ENCODE measurements at places on chromosomes 12 and 14.

- no peak for DNase-seq
These were observed 85.2 kb upstream of the ZFP36L1 start for GRCh38 chr14:68877993-68878575.

- no peak for DNase-seq
These were observed 505 bp downstream of the HELB start for GRCh38 chr12:66302827-66303169.

DNA sequence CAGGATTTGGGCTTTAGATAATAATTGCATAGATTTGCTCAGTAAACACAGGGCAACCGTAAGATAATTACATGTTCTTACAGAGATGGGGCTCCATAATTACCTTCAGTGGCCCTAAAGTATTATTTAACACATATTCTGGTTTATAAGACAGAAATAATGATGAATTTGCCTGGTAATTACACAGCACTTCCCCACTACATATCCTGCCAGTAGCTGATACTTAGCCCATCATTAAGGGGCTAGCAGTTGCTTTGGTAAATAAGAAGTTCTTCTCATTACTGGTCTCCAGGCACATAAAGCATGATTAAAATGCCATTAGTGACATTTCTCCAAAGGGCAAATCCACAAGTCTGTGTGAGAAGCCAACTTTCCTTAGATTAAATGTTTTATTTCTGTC, 158.7 kb downstream of the NUAK1 start:
- no peak for DNase-seq

- DNase-seq, result no peak
These were observed 221.0 kb downstream of the PTPRO start for GRCh38 chr12:15543347-15543746.

DNA sequence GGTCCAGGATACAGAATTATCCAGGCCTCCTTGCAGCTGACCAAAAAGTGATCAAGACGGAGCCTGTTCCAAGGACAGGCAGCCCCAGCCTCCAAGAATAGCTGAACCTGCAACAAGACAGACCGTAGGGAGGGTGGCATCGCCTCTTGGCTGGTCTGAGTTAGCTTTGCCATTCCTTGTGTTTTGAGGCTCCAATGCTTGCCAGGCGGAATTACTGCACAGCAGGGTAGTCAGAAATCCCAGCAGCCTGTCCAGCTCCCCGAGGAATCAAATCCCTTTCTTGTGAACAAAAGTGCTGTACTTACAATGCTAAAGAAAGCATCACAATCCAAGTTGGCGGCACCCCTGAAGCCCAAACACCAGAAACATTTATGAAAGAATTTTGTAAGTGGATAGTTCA, 246.9 kb downstream of the TMEM132C start:
- DNase-seq, result no peak

- DNase-seq, result no peak
These were observed 130.5 kb downstream of the TMTC1 start for GRCh38 chr12:29653286-29653685.

GRCh38 chr14:23142826-23143225, 23.8 kb upstream of the CEBPE start:
- DNase-seq, result no peak

DNA sequence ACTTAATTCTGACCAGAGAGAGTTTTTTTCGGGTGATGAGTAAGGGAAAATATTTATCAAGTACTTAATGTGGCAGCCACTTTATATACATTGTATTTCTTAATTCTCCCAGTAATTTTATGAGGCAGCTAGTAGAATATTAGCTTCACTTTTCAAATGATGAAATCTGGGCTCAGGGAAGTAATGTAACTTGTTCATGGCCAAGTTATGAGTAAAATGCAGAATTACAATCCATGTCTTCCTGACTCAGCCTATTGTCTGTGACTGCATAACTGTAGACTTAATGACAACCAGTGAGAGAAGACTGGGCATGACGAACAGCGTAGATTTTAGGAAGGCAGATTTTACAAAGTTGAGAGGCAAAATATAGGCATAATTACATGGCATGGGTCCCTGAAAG, 106.7 kb upstream of the MIS18BP1 start:
- no peak for DNase-seq

DNA sequence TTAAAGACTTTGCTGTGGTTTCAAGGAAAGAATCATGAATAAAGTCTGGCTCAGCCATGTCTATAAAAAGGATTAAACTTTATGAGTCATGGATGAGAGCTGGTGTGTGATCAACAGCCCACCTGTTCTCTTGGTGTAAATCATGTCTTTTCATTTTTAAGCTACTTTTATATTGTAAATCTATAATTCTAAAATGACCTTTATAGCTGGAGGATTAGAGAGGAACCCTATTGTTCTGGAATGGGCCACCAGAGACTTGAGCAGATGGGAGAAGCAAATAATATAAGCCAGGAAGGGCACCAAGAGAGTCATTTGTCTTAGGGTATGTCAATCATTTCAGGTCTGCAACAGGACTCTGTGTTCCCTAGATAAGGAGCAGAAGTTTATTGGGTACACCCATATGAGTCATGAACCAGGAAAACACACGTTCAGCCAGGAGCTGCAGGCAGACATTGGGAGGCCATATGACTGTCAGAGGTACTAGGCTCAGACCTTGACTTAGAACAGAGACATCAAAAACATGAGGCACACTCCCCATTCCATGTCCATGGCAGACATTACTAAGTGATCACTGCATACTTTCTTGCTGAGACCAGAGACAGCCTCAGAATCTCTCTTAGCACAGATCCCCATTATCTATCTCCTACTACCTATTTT, 49.3 kb downstream of the NDUFA12 start:
- no peak for DNase-seq

DNA sequence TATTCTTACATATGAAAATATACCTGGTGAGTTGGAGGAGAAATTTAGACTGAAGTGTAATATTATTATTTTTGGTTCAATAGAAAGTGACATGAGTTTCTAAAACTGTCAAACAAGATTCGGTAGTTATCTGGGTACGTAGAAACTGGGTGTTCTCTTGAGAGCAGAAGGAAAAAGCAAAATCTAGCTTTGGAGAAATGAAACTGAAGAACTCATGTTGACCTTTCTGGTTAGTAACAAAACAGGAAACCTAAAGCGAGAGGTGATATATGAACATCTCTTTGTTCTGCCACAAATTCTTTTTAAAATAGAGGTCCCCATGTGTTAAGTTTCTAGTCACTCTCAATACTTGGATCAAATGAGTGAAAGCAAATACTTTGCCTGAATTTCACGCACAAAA, 401.7 kb downstream of the TRHDE start:
- DNase-seq, result no peak

DNA sequence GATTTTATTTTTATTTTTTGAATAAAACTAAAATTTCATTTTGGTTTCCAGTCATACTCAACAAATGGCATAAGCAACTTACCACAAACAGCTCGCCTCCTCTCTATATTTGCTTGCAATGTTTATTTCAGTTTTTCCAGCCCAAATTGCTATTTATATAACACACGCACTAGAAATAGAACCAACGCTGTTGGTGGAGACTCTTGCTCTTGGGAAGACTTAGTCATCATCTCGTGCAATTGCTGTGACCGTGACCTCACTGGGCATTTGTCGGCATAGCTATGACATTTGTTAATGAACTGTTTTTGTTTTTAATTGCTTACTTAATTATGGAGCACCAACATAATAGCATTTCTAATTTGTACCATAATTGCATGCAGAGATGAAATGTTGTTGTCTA, 153.1 kb upstream of the OTX2 start:
- DNase-seq, result no peak

DNA sequence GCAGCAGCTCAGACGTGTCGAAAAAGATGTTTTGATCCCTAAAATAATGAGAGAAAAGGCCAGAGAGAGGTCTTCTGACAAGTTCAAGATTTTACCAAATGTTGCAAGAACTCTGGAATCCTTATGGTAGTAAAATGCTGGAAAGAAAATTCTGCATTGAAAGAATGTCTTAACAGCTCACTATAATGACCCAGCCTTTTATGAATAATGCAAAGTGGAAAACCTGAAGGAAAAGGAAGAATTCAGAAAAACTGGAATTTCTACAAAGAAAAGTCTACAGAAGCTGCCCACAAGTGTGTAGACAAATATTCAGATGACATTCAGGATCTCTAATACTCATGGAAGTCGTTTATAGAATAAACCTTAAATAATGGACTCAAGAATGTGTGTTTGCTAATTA, 1.8 kb upstream of the CCDC88C start:
- no peak for DNase-seq

DNA sequence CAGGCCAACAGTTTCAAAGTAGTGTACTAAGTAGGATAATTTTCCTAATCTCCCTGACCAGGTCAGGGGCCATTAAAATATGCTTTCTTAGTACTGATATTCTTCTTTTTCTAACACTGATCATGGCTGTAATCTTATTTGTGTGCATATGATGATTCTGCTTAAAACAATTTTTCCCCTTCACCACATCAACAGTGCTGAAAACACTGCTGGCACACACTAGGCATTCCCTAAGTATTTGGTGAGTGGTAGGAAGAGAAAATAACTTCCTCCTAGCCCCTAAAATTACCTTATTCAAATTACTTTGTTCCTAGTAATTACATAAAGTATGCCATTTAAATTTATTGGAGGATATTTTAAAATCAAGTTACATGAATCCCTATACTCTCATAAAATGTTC, 49.9 kb upstream of the BBS10 start:
- no peak for DNase-seq

DNA sequence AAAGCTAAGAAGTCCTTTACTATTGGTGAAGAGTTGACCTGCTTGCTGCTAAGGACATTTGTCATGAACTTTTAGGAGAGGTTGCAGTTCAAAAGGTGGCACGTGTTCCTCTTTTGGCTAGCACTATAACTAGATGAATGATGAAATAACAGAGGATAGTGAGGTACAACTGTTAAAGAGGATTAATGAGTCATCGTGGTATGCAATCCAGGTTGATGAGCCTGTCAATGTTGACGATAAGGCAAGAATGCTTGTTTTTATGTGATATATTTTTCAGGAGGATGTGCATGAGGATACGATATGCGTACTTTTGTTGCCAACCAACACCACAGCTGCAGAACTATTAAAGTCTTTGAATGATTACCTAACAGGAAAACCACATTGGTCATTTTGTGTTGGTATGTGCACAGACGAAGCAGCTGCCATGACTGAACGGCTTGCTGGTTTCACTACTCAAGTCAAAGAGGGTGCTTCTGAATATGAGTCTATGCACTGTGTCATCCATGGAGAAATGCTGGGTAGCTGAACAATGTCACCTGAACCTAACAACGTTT, 10.6 kb downstream of the CEP128 start:
- DNase-seq, result peak; percentile 69

GRCh38 chr12:131279281-131279921, 325.7 kb downstream of the ADGRD1 start:
- DNase-seq, result no peak

GRCh38 chr12:45509187-45509586, 220.3 kb upstream of the ARID2 start:
- DNase-seq, result no peak

- no peak for DNase-seq
These were observed 98.4 kb upstream of the SLC38A2 start for GRCh38 chr12:46470975-46471374.

DNA sequence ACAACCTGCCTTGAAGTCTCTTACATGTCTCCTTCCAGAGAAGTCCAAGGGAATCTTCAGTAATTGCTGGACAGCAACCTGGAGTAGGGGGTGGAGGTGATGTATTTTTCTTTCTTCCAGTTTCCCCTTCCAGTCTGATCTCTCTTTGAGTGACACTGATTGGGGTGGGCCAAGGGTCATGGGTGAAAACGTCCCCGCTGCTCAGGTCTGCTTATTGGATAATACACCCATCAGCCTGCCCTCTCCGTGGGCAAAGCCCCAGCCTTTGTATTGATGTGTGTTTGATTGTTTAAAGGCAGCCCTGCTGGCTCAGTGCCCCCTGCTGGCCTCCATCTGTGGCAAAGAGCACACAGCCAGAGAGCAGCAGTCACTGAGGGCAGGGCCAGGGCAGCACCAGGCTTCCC, 35.7 kb upstream of the ATP2A2 start:
- DNase-seq, result peak; percentile 67

- no peak for DNase-seq
These were observed 169.1 kb downstream of the RBM19 start for GRCh38 chr12:113796852-113797534.

DNA sequence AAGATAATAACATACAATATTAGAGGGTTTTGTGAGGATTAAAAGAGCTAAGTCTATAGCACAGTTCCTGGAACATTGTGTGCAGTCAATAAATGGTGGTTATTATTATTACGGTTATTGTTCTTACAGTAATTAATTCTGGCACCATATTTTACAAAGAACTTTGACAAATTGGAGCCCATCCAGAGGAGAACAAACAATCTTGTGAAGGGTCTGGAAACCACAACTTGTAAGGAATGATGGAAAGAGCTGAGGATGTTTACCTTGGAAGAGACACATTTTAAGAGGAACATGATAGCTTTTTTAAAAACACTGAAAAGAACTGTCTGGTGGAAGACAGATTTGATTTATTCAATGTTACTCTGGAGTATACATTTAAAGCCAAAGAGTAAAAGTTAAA, 150.5 kb upstream of the KRR1 start:
- DNase-seq, result no peak

- no peak for DNase-seq
These were observed 133.0 kb downstream of the PAWR start for GRCh38 chr12:79557690-79558315.

DNA sequence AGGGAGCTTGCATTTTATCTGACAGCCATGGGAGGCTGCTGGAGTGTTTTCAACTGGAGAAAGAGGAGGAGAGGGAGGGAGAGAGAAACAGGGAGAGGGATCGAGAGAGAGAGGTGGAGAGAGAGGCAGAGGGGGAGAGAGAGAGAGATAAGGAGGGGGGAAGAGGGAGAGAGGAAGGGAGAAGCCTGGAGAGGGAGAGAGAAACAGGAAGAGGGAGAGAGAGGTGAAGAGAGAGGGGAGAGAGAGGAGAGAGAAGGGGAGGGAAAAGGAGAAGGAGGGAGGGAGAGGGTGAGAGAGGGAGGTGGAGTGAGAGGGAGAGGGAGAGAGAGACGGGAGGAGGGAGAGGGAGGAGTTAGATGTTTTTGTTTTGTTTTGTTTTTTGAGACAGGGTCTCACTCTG, 45.6 kb downstream of the DNAH10 start:
- DNase-seq, result no peak

- no peak for DNase-seq
These were observed 478.2 kb downstream of the GLT1D1 start for GRCh38 chr12:129331356-129332085.

- no peak for DNase-seq
These were observed 276.2 kb upstream of the ATP2B1 start for GRCh38 chr12:89984846-89985245.

- no peak for DNase-seq
These were observed 205.0 kb downstream of the BMP4 start for GRCh38 chr14:53751650-53752049.

DNA sequence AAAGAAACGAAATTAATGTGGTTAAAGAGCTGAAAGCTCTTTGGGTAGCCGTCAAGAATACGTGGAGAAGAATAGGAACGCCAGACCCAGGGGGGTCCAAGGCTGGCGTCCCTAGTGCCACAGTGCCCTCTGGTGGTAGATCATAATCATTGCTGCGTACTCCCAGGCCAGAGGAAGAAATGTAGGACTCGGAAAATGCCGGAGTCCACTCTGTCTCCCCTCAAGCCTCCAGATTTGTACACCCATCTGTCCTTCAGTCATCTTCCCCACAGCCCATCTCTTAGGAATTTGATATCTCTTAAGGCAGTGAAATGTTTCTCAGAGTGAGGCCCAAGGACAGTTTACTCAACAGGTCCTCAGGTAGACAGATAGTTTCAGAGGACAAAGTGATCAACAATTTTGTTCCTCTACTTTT, 25.4 kb upstream of the PLEKHG6 start:
- DNase-seq, result peak; percentile 65

GRCh38 chr14:63852817-63853731, at the start of gene SYNE2:
TSS of gene SYNE2 (plus strand) at chr14:63853004. CDS start at chr14:63909149, 56,145 bp downstream.
- DNase-seq, result peak; percentile 85
